ENCODE measurements at places on chromosomes 7 and 10.

DNA sequence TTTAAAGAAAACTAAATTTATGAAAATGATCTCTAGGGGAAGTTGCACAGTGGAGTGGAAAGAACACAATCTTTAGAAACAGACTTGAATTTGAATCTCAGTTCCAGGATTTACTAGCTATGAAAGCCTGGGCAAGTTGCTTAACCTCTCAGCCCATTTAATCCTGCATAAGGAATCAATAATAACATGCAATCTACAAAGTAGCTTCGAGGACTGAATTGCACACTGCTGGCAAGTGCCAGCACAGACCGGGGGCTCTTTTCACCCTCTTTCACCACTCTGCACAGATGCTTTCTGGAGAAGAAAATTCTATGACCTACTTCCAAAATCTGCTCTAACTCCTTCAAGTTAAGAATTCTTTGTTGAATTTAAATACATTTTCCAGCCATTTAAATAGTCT, 63.4 kb upstream of the ANK3 start:
- DNase-seq = no peak

DNA sequence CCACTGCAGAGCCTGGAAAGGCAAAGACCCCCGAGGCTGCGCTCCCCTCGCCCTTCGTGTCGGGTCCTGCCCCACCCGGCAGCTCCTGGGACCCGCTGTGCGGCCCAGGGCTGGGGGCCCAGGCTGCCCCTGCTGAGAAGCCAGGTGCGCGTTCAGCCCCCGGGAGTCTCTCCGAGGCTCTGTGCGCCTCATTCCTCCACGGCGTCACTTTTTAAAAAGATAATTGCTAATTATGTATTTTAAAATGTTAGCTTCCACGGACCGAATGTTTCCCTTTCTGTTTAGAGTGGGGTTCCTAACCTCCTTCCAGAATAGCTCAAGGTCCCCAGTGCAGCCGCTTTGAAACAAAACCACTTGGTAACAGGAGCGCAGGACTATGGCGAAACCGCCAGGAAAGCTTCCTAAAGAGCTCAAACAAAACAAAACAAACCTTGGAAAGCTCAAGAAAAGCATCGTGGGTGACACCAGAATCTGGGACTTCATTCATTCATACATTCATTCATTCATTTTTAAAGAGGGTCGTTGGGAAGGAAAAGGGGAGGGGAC, 45.6 kb downstream of the PDIA4 start:
- DNase-seq = no peak

DNA sequence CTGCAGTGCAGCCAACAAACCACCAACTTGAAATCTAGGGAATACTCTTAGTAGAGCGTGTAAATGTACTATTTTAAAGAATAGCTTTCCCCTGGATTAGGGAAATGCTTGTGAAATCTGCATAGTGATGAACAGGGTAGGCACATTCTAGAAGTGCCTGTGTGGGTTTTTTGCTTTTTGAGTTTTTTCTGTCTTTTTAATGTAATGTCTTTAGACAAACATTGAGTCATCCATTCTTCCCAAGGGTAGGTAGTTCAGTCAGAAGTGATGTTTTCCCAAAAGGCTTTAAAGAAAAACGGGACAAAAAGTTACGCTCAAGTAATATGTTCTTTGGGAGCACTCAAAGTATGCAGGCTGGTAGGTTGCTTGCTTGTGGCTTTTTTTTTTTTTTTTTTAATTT, 130.0 kb downstream of the AUTS2 start:
- no peak for DNase-seq

- DNase-seq = no peak
Observed at GRCh38 chr10:33111488-33112051, 153.5 kb upstream of the ITGB1 start.

- DNase-seq = no peak
Observed at GRCh38 chr10:126225672-126226008, 162.6 kb downstream of the ADAM12 start.

DNA sequence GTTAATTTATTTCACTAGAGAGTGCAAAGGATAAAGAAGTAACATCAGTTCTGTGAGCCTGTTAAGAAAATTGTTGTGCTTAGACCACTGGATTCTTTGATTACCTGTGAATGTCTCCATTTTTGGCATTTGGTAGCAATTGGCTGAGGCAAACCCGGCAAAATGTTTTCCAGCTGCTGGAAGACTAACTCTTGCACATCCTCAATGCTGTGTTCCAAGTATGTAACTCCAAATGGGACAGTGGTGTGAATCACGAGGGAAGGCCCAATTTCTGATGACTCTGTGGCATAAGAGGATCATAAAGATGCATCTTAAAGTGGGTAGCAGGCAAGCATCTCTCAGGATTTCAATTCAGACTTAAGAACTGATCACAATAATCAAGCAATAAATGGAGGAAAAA, 268.8 kb downstream of the RNLS start:
- DNase-seq = no peak

GRCh38 chr7:46155367-46155766, 234.3 kb upstream of the IGFBP3 start:
- no peak for DNase-seq

DNA sequence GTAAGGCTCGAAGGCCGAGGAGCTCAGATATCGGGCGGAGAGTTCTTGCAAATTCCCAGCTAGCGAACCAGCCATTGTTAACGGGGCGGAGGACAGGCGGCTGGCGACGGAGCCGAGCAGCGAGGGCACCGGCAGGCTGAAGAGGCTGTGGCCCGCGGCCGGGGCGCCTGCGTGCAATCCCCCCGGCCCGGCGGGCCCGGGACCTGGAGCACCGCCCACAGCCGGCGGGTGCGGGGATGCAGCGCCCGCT, 4.1 kb downstream of the VAX1 start:
- DNase-seq = no peak

DNA sequence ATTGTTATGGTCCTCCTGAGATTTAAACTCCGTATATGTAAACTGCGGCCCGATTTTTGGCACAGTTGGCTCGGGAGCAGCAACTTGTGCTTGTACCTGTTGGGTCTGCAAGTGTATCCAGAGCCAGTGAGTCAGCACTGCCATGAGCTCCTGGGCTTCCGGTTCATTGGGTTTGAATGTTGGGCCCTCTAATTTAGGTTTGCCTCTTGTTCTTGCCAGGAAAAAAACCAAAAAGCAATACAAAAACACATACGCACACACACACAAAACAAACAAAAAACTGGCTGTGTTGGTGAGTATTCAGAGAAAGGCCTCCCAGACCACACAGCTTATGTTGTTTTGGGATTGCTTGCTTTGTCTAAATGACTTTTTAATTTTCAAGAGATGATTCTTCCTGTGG, 26.3 kb downstream of the SND1 start:
- no peak for DNase-seq

DNA sequence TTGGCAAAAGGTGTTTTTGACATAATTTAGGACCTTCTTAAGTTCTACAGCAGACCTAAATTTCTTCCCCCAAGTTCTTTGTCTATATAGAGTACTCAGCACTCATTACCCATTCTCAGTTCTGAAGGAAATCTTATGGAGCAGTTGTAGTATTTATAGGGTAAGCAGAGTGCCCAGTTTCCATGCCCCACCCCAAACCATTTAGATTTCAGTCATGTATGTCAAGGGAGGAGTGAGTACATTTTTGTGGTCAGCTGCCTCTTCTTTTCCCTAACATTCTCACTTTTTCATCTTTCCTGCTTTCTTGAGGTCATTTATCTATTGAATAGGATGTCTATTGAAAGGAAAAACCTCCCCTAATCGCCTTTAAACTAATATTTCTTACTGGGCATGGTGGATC, 83.3 kb downstream of the KAT6B start:
- DNase-seq = no peak

GRCh38 chr7:13727279-13727678, 262.2 kb downstream of the ETV1 start:
- DNase-seq = no peak

DNA sequence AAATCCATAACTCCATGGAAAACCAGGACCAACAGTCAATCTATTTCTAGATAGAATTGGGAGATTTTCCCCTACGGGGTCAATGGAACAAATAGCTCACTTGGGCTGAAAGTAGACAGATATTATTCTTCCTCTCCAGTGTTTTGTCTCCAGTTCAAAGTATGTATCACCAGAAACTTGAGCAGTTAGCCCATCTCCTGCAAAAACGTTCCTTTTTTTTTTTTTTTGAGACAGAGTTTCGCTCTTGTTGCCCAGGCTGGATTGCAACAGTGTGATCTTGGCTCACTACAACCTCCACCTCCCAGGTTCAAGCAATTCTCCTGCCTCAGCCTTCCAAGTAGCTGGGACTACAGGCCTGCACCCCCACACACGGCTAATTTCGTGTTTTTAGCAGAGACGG, 390.0 kb upstream of the AUTS2 start:
- no peak for DNase-seq

DNA sequence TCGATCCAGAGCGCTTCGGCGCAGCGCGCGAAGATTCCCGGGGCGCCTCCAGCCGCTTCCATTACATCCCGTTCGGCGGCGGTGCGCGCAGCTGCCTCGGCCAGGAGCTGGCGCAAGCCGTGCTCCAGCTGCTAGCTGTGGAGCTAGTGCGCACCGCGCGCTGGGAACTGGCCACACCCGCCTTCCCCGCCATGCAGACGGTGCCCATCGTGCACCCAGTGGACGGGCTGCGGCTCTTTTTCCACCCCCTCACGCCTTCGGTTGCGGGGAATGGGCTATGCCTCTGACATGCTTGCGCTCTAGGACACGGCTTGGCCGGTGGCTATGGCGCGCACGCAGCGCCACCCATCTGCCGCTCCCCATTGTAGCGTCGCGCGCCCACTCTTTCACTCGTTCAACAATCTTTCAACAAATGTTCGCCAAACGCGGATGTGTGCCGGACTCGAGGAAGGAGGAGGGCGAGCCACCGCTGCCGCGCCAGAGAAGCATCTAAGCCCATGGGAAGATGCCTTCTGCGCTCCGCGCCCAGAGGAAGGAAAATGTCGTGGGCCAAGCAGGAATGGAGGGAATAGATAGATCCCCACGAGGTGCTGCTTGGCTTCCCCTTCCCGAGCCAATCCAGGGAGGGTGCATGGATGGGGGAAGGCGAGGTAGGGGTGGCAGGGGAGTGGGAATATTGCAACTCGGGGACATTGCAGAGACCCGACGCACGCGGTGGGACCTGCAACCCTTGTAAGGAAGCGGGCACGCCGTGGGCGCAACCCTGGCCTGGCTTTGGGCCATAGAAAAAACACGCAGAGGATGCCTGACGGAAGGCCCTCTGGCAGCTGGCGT, 5.1 kb upstream of the CYP26A1 start:
- DNase-seq = no peak

- no peak for DNase-seq
Observed at GRCh38 chr10:3482200-3482993, 302.6 kb downstream of the KLF6 start.

GRCh38 chr10:90326498-90327267, 531.2 kb downstream of the HTR7 start:
- DNase-seq = no peak

GRCh38 chr10:63210611-63211196, 77.6 kb downstream of the NRBF2 start:
- DNase-seq = no peak

- DNase-seq = no peak
Observed at GRCh38 chr10:7507887-7508726, 97.3 kb upstream of the SFMBT2 start.

DNA sequence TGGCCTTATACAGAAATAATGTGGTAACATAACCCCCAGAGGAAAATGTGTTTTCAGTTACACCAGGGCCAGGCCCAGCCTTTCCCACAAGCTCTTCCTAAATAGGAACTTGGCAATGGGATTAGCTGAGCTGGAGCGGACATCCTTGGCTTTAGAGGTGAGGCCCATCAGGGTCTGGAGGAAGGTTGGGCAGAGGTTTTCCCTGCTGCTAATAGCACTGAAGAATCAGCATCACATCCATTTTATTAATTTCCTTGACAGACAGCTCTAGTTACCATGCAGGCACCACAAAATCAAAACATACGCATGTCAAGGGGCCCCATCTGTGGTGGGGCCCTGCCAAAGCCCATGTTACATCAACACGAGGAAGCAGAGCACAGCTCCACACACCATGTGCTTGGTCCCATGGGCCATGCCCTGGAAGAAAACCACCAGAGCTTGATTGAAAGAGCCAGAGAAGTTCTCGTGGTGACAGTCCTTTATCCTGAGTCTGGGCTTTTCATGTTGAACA, 566.6 kb downstream of the KCNMA1 start:
- no peak for DNase-seq

DNA sequence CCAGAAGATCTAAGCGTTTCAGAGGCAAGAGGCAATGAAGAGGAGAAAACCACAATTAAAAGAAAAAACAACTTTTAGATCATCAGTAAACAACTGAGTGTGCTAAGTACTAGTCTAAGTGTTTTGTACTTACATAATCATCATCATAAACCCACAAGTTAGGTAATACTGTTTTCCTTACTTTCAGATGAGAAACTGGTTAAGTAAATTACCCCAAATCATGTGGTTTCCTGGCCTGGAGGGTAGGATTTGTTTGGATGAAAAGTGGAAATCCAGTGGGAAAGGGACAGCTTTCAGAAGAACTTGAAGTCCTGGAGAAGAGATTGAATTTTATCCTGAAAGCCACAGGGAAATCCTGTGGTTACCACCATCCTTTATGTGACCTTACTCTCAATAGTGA, 463.3 kb downstream of the LRMDA start:
- DNase-seq = no peak

GRCh38 chr10:121362026-121362425, 236.2 kb downstream of the FGFR2 start:
- no peak for DNase-seq

DNA sequence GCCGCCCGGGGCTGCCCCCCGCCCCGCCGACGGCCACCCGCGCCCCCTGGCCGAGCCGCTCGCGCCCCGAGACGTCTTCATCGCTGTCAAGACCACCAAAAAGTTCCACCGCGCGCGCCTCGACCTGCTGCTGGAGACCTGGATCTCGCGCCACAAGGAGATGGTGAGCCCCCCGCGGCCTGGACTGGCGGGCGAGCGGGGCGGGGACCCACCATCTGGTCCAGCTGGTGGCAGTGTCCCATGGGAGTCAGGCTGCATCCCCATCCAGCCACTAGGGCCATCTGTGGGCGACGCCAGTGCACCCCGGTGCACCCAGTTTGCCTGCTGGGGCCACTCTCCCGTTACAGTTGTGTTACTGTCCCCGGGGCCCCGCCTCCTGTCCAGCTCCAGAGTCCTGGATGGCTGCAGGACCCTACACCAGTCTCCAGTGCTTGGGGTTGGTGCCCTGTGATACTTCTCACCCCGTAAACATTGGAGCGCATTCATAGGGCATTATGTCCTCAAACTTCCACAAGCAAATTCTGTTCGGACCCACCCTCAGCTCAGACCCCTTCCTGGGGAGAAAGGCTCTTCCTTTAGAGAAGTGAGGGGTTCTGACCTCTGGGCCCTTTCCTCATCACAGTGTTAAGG, 672 bp downstream of the LFNG start:
- no peak for DNase-seq

Measured in activated T-cell treated with anti-CD3 and anti-CD28 coated beads for 1 hour (primary cell).